ENCODE measurements at places on chromosomes 3 and 15.

DNA sequence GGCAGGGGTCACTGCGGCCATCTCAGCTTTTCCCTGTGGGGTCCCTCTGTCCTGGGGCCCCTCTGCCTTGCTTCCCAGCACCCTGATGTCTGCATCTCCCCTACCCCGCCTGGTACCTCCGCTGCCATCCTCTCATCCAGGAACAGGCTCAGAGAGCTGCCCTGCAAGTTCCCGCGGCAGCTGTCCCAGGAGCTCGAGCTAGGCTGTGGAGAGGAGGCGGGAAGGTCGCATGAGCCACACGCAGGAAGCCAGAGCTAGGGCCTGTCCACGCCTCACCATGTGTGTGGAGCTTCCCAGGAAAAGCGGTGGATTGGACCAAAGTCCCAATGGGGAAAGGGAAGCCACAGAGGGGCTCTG, 12.5 kb downstream of the PLA2G4B start:
- no peak for DNase-seq

GRCh38 chr3:158273656-158274055, 163.8 kb downstream of the RSRC1 start:
- no peak for DNase-seq

DNA sequence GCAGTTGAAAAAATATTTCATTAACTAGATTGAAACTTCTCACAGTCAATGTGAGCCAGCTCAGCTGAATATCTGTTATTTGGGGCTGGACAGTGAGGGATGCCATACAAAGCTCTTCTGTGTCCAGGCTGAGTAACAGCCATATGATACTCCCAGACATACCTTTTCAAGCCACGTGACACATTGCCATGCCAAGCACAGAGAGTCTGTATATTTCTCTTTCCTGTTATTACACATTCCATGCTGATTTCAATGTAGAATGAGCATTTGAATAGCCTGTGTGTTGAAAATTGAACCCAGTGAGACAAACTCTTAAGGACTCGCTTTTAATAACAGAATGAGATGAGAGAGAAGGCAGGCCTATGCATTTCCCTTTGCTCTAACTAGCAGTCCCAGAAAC, 334.7 kb upstream of the RASGRP1 start:
- no peak for DNase-seq

GRCh38 chr3:71893122-71893521, 108.2 kb upstream of the PROK2 start:
- no peak for DNase-seq

- DNase-seq, result no peak
These were observed 11.3 kb downstream of the EHD4 start for GRCh38 chr15:41961001-41961518.

DNA sequence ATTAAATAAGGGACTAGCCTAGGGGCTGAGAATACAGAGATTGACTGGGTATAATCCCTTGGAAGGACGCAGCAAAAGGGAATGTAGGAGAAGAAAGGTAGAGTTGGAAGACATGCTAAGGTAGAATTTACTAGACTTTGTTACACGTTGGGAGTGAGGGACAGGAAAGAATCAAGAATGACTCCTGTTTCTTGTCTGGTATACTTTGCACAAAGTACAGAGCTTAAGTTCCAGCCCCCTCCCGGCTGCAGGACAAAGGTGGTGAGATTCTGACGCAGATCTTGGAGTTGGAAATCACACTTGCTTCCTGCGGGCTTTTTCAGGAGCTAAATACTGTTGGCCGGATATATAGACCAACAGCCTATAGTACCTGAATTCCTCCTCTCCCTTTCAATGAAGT, 895 bp downstream of the HYKK start:
- no peak for DNase-seq

DNA sequence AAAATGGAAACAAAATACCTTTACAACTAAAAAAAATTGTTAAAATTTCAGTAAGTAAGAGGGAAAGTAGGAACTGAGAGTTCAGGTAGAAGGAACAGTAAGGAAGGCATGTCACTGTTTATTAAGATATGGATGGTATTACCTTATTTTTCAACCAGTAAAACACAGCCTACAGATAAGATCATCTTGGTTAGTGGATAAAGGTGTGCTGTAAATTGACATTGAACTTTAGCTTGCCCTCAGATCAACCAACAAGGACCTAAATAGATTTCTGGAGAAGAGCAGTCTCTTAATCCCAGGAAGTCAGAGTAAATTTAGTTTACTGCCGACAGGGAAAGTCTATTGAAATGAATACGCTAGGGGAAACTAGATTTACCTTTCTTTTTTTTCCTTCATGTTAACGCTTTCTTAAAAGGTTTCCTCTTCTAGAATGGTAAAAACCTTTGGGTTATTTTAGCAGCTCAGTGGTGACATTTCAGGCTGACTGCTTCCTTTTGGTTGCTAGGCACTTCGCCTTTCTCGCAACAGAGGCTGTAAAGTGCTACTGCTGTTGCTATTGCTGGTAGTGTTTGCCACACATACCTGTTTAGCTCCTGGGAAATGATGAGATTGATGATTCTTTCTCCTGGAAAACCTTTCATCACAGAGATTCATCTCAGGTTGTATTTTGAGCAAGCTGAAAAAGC, 12.9 kb downstream of the DZIP3 start:
- DNase-seq, result no peak

GRCh38 chr15:31228980-31229826, 97.4 kb upstream of the KLF13 start:
- DNase-seq, result peak; percentile 55

GRCh38 chr15:95834028-95834804, 496.3 kb upstream of the NR2F2 start:
- DNase-seq, result no peak

DNA sequence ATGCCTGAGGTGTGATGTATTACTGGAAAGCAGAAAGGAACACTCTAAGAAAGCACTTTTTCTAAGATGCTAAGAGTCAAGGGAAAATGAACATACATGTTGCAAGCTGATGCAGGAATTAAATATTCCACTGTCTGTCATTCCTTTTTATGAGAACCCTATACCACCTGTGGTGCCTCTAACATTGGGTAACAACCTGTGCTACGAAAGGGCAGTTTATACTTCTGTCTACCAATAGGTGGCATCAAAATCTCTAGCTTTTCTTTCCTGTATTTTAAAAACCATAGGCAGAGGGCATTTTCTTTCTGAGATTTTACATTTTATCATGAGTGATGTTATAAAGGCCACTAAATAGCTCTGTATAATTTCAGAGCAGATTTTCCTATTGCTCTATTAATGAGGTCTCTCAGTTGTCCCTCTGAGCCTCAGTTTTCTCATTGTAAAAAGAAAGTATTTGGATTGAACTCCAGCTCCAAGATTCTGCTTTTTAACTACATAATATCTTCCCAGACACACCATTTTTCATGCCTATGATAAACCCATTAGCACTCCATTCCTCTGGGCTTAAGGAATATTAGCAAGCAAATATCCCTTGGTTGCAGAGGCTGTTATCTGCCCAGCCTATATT, 3.5 kb upstream of the CPNE4 start:
- DNase-seq, result no peak

GRCh38 chr3:184791171-184791570, 20.8 kb upstream of the VPS8 start:
- no peak for DNase-seq

- no peak for DNase-seq
These were observed 4.7 kb upstream of the RNF13 start for GRCh38 chr3:149808209-149808829.

GRCh38 chr3:145417678-145418077, 743.3 kb downstream of the PLOD2 start:
- no peak for DNase-seq

- DNase-seq, result no peak
These were observed 52.1 kb downstream of the EDEM1 start for GRCh38 chr3:5239602-5240001.

DNA sequence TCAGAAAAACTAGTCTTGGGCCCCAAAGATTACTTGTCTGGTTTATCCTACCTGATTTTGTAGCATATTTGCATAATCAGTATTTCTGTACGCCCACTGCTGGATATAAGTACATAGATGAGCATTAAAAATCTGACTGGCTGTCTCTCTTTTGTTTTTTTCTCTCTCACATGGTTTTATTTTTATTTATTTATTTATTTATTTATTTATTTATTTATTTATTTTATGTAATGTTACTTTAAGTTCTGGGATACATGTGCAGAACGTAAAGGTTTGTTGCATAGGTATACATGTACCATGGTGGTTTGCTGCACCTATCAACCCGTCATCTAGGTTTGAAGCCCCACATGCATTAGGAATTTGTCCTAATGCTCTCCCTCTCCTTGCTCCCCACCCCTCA, 31.9 kb downstream of the C2CD4B start:
- no peak for DNase-seq

DNA sequence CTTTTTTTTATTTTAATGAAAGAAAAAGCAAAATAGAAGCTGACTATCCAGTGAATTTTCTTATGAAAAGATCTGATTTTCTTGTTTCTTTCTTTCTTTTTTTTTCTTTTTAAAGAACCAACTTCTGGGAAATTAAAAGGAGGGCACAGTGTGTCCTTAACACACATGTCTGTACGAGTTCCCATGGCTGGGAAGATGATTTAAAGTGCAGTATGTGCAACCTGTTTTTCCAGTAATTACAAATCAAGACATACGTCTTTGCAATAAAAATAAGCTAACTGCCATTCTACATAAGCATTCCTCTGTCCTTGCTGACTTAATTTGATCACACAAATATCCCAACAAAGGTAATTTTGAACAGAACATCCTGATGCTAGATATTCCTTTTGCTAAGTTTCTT, 416.1 kb downstream of the ROBO1 start:
- DNase-seq, result no peak

DNA sequence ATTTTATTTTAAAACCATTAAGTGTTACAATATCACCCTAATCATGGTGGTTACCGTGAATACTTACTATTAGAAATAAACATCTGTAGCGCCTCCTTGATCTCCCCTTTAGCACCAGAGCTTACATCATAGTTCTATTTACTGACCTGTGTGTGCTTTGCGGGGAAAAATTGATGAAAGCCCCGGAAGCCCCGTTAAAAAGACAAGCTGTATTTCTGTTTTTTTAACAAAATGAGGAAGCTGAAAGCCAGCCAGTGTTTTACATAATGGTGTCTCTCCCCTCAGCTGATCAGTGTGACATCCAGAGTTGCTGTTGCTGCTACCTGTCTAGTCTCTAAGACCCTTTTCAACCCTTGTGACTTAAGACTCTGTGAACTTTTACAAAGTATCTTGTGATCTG, 100.8 kb downstream of the OPA1 start:
- DNase-seq, result no peak

DNA sequence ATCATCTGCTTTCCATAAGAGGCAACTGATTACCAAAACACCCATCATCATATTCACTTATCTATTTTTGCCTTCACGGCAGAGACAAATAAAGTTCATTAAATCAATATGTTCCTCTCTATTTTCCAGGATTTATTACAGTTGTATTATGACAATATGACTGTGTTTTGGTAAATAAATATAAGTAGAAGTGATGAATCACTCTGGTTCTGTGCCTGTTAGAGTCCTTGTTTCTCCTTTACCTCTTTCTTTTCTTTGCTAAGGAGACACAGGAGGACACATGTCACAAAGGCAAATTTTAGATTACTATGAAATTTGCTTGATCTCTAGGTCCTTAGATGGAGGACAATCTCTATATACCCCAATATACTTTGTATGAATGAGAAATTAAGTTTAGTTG, 152.6 kb upstream of the PLSCR5 start:
- DNase-seq, result no peak

DNA sequence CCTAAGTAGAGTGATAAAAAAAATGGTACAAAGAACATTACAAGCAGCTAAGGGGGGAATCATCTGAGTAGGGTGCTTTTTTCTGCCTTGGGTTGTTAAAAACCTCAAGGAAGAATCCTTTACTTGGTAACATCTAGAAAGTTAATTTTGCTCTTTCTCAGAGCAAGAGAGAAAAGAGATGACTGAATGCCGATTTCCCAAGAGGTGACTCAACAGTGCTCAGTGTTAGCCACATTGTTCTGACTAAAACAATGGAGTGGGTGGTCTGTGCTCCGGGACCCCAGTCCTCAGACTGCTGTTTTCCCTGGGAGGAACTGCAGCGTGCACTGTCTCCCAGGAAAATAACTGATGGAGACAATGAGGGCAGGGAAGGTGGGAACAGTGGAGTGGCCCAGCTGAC, 41.1 kb upstream of the RASGRP1 start:
- no peak for DNase-seq

DNA sequence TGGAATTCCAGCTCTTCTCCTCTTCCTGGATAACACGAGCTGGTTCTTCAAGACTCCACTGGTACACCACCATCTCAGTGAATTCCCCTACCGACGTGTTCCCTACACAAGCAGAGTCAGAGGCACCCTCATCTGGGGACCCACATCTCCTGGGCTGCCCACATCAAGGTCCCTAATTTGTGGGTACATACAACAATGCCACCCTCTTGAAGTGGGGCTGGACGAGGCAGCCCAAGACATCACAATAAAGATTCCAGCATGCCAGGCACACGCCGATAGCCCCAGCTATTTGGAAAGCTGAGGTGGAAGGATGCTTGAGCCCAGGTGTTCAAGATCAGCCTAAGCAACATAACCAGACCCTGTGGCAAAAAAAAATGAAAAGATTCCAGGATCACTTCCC, 221.2 kb upstream of the LINGO1 start:
- DNase-seq, result no peak

DNA sequence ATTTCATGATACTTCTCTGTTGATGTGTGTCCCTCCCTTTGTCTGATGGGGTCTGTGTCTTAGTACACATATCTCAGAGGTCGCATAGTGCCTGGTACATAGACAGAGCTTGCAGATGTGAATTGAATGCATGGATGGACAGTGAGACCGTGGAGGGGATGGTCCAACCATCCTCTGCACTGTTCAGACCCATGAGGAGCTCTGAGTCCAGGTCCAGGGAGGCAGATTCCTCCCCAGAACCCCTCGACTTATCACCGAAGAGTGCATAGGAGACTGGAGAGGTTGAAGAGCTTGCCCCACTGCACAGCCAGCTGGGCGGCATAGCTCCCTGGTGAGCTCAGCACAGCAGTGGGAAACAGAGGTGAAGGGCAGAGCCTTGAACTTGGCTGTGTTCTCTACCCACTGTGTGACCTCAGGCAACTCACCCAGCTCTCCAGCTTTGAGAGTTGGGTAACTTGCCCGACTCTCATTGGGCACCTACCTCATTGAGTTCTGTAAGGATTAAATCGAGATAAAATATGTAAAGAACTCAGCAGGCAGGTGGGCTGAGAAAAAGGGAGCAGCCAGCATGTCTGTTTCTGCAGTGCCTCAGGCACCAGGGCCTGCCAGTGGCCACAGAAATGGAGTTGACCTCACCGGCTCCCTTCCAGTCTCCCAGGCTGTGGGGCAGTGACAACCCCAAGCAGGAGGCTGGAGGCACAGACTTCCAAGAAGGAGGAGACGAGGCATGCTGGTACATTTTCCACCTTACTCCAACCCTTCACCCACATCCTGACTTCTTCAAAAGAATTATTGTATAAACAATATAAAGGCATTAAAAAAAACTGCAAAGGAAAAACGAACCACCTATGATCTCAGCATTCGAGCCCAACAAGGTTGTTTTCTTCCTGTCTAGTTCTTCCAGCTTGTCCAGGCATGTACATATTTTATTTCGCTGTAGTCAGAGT, 54.1 kb upstream of the TFRC start:
- peak; percentile 86 for DNase-seq

Data from RWPE2 (cell line).